Activated CD4-positive, CD25-positive, alpha-beta regulatory T cell treated with anti-CD3 and anti-CD28 coated beads, Interleukin-2, amount 50 U/mL, for 72 hours (primary cell): ENCODE measurements at places on chromosomes 5 and 9.

DNA sequence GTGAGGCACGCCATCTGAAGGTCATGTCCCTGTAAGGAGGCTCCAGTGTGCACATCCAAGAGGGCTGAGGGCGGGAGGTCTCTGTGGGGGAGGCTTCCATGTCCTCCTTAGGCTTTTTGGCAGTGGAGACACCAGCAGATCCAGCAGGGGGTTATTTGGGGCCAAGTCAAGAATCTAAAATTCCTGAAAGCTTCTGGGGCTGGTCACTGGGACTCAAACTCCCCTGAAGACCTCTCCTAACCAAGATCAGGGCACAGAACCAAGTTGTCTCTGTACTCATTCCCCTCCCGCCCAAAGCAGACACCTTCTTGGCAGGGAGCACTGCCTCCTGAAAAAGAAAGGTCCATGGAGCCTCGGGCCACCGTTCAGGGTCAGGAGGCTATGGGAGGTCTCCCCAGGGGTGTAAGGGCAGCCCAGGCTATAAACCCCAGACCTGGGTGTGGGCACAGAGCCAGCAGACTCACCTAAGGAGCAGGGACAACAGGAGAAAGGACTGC is 127.4 kb upstream of the ADRA1B start:
- DNase-seq: no peak

DNA sequence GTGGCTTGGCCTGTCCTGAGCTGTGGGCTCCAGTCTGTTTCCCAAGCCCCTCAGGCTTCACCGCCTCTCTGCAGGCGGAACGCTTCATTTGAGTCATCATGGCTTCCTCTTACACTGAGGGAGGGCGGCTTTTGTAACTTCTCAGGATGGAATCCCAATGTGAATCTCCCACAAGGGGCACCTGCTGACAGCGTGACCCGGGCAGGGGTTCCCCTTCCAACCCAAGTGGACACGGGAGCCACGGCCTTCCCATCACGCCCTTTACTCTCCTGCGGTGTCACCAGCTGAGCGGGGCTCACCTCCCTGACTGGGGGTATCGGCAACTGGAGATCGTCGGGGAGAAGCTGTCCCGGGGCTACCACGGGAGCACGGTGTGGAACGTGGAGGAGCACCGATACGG is 12.5 kb downstream of the UCK1 start:
- DNase-seq: no peak

- peak; percentile 54 for DNase-seq
Observed at GRCh38 chr5:68239487-68239886, 23.9 kb downstream of the PIK3R1 start.

DNA sequence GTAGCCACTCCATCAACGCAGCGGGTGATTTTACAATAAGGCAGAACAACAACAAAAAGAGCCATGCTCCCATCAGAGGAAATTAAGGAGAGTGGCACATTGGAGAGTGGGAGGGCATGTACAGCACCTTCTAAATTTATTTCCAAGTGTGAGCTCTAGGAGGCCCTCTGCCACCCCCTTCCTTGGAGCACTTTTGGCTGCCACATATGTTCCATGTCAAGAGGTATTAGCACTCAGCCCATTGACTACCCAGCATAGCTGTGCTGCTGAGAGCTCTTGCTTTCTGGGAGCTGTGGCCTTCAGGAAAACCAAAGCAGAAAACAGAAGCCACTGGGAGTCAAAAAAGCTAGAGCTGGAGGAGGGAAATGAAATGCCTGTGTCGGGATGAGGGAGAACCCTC is 200.2 kb upstream of the PANK3 start:
- no peak for DNase-seq

- DNase-seq: no peak
Observed at GRCh38 chr9:136564379-136564988, 18.6 kb upstream of the NOTCH1 start.

DNA sequence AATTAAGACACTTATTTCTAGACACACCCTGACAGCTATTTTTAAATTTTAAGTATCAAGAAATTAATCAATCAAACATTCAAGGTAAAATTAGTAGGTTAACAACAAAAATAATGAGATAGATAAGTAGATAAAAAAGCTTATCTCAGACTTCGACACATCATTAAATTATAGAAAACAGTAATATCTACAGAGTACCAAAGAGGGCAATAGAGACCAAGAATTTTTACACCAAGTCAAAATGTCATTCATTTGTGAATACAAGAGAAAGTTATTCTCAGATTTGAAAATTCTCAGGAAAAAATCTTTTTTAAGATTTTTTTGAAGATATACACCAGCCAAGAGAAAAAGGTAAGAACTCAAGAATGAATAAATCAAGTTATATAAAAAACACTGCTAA is 445.6 kb downstream of the ACTL7B start:
- DNase-seq: no peak
